GM19239 (cell line): ENCODE measurements at places on chromosomes 2 and 18.

- DNase-seq = no peak
Measured at GRCh38 chr2:169106563-169107545, 37.5 kb downstream of the DHRS9 start.

- DNase-seq = no peak
Measured at GRCh38 chr2:207897541-207898353, 127.6 kb downstream of the PLEKHM3 start.

DNA sequence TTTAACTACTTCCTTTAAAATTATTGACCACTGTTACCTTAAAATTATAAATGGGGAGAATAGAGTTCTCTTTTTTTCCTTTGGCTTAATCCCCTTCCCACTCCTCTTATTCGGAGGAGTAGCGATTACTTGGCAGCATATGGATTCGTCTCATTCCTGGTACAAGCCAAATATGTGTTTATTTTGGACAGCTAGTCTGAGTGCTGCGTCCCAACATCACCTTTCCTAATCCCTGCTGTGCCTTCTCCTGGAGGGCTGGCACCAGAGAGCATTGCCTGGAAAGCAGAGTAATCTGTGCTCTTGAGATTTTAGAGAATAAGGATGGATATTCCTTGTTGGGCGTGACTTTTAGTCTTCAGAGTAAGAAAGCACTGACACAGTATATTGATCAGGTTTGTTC lies 185.6 kb downstream of the AGAP1 start:
- DNase-seq = no peak

GRCh38 chr18:35409911-35410310 lies 32.8 kb upstream of the ZNF396 start:
- DNase-seq = no peak

GRCh38 chr2:28764909-28765711 lies 13.5 kb downstream of the PPP1CB start:
- no peak for DNase-seq

DNA sequence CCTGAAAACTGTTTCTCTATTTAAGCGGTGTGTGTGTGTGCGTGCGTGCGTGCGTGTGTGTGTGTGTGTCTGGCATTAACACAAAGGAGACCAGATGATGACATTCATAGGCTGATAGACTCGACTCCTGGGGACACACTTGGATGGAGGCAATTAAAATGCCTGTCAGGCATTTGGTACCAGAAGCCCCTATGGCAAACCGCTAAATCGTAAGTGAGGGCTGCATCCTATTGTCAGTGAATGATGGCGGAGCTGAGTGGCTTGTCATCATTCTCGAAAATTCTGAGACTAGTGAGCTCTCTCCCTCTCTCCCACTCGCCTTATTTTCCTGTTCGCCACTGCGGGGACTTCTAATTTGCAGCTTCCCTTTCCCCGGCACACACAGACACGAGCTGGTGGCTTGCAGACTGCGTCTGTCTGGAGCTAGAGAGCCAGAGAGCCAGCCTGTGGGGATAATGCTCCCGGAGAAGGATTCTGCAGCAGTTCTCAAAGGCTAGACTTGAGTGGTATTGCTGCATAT lies 155.4 kb downstream of the MAP2 start:
- no peak for DNase-seq

DNA sequence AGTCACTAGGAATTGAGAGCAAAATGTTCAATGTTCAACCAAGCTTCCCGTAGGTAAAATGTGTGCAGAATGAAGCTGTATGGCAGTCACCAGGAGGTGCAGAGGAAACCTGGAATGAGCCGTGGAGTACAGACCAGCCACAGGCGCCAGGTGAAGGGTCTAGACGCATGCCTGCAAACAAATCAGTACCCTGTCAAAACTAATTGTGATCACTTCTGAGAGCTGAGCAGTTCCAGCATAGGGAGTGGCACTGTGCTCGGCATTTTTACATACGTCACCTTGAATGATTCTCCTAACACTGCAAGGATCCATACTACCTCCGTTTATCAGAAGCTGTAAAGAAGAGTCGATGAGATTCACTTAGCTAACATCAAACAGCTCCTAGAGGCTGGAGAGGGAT lies 346.1 kb upstream of the ID2 start:
- DNase-seq = no peak

DNA sequence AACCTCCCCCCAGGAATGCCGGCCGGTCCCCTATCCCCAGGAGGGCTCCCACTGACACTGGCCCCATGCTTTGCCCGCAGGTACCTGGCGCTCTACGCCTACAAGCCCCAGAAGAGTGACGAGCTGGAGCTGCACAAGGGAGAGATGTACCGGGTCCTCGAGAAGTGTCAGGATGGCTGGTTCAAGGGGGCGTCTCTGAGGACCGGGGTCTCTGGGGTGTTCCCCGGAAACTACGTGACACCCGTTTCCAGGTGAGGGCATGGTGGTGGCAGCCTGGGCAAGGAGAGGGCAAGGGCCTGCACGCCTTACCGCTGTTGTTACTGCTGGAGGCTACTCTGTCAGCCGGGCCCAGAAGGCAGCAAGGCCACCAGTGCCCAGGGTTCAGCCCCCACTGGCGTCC lies 181.3 kb downstream of the SEPTIN10 start:
- DNase-seq = no peak

GRCh38 chr2:105731511-105731910 lies 13.2 kb upstream of the NCK2 start:
- no peak for DNase-seq

GRCh38 chr2:216492597-216493333 lies 5.9 kb upstream of the RPL37A start:
- DNase-seq = no peak

- DNase-seq = no peak
Measured at GRCh38 chr2:67566958-67567635, 170.0 kb downstream of the ETAA1 start.

GRCh38 chr2:163375070-163375469 lies 360.7 kb downstream of the FIGN start:
- no peak for DNase-seq

DNA sequence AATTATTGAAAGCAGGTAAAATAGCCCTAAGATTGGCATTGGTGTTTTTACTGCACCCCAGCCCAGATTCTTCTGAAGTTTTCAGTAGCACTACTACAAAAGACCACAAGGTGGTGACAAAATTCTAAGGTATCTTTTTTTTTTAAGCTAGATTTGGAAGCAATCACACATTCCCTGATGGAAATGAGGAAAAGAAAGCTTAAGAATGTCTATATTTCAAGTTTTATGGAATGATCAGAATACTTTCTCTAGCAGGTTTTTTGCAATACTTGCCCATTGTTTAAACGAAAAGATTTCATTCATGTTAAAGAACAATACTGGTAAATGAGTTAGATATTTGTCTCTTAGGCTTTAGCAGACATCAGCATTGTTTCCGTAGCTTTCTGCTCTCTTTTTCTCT lies 32.1 kb upstream of the ZNF638 start:
- DNase-seq = no peak

GRCh38 chr2:19700861-19701585 lies 200.8 kb downstream of the TTC32 start:
- no peak for DNase-seq

DNA sequence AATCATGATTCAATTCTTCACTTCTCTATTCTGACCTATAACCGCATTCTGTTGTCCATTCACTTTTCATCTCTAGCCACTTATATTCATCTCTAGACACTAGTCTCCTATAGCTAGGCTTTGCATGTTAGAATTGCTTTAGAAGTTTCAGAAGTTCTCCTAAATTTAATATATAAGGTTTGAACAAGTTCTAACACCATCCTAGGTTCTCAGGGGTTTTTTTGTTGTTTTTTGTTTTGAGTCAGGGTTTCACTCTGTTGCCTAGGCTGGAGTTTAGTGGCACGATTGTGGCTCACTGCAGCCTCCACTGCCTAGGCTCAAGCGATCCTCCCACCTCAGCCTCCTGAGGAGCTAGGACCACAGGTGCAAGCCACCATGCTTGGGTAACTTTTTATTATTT lies 19.9 kb downstream of the WDSUB1 start:
- no peak for DNase-seq

- DNase-seq = no peak
Measured at GRCh38 chr18:32802591-32803451, 30.0 kb upstream of the KLHL14 start.

GRCh38 chr18:46481048-46481846 lies 175.8 kb downstream of the LOXHD1 start:
- peak; percentile 44 for DNase-seq

GRCh38 chr2:74952575-74952974 lies 5.9 kb upstream of the POLE4 start:
- DNase-seq = no peak

- no peak for DNase-seq
Measured at GRCh38 chr2:26772064-26773001, 8.2 kb downstream of the SLC35F6 start.

DNA sequence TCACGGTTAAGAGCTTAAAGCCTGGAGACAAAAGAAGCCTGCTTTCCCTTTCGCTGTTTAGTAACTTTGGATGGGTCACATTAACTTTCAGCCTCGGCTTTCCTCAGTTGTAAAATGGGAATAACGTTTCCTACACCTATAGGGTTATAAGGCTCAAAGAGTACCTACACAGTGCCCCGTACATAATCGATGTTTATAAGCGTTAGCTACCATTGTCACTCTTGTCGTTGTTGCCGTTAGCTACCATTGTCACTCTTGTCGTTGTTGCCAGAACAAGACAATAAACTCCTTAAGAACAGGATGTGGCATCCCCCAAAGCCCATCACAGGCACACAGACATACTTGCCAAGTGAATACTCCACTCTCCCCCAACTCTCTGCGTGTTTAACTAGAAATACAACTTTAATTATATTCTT lies 901 bp upstream of the MFSD6 start:
- no peak for DNase-seq

- DNase-seq = no peak
Measured at GRCh38 chr2:198453866-198454265, 649.5 kb downstream of the PLCL1 start.

DNA sequence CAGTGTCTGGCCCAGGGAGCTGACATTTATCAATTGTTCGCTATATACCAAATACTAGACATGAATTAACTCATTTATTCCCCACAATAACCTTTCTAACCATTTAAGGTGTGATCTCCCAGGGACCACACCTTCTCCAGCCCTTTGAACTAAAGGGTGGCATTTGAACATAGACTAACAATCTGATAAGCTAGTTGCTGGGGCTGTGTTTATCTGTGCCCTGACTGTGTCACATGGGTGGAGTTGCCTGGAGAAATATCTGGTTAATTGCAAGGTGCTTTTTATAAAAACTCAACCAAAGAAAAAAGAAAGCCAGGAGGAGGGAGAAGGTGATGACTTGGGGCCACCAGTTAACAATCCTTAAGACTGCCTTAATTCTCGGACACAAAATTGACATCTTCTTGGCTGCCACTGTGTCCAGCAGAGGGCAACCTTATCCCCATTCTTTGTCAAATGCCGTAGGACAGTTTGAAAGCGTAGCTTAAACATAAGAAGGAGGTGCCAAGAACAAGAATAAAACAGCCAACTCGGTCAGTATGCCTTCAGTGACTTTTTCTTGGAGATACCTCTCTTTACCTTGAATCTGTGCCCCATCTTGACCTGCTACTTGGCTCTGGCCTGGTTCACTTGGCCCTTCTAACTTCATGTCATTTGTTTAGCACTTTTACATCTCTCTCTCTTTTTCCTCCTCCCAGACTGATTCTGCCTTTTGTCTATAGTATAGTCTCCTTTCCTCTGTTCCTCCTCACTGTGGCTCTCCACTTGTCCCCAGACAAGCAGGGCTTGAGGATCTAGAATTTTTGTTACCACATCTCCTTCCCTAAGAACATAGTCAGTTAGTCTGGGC lies 183.4 kb downstream of the MYO3B start:
- no peak for DNase-seq

DNA sequence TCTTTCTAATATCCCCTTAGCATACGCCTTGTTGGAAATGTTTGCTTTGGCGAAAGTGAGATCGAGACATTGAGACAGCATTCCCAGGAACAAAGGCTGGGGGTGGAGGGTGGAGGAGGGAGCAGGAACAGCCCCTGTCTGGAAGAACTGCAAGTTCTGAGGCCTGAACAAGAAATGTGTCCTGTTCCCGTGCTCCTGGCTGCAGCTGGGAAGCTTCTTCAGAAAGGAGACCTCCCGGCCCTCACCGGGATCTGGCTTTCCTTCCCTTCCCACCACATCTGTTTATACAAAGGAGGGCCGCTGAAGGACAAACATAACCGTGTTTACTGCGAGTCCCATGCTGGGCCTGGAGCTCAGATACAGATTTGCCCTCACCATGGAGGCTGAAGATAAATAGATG lies 35.9 kb downstream of the AFF3 start:
- DNase-seq = no peak

- DNase-seq = no peak
Measured at GRCh38 chr2:25445464-25445863, 103.7 kb upstream of the DNMT3A start.

GRCh38 chr2:62794791-62795190 lies 89.3 kb downstream of the EHBP1 start:
- no peak for DNase-seq

GRCh38 chr18:72391427-72391826 lies 152.7 kb downstream of the CBLN2 start:
- no peak for DNase-seq

GRCh38 chr18:55912071-55912470 lies 324.1 kb upstream of the TCF4 start:
- DNase-seq = no peak
